Right cardiac atrium (tissue), 5 donors: ENCODE measurements at places on chromosomes 1 and 21.

DNA sequence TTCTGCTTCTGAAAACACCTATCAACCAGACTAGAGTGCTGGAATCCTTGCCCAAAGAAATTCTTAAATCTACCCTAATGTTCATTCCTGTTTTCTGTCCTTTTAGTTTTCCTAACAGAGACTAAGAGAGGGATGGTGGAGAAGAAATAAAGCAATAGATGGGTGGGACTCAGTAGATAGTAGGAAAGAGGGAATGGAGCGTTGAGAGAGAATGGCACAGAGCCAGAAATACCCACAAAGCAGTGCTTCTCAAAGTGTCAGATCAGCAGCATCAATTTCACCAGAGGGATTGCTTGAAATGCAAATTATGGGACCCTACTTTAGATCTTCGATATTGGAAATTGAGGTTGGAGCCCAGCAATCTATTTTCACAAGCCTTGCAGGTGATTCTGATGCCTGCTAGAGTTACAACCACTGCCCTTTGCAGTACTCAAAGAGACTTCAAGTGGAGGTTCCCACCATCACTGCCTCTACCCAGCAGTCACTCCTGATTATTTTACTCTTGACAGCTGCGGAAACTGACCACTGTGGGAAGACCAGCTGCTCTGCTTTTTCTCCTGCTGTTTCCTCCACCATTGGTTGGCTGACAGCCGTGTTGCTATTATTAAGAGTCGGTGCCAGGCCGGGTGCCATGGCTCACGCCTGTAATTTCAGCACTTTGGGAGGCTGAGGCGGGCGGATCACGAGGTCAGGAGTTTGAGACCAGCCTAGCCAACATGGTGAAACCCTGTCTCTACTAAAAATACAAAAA, 11.4 kb upstream of the PRPF3 start:
- no peak for DNase-seq

- DNase-seq: no peak
Measured at GRCh38 chr1:29757866-29758780, 521.8 kb downstream of the PTPRU start.

- DNase-seq: peak; percentile 84
Measured at GRCh38 chr1:22611530-22611947, 24.9 kb upstream of the C1QA start.

GRCh38 chr1:187275346-187275745, 446.6 kb downstream of the PLA2G4A start:
- DNase-seq: no peak

DNA sequence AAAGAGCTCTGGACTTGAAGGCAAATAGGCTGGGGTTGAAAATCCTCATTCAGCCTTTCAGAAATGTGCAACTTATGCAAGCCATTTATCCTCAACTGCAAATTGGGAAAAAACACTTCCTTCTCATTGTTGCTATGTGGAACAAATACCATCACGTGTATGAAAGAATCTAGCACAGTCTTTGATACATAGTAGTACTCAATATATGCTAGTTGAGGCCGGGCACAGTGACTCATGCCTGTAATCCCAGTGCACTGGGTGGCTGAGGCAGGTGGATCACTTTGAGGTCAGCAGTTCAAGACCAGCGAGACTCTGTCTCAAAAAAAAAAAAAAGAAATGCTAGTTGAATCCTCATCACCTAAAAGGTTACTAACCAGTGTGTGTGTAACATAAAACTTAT, 8.2 kb downstream of the PI4KB start:
- no peak for DNase-seq

DNA sequence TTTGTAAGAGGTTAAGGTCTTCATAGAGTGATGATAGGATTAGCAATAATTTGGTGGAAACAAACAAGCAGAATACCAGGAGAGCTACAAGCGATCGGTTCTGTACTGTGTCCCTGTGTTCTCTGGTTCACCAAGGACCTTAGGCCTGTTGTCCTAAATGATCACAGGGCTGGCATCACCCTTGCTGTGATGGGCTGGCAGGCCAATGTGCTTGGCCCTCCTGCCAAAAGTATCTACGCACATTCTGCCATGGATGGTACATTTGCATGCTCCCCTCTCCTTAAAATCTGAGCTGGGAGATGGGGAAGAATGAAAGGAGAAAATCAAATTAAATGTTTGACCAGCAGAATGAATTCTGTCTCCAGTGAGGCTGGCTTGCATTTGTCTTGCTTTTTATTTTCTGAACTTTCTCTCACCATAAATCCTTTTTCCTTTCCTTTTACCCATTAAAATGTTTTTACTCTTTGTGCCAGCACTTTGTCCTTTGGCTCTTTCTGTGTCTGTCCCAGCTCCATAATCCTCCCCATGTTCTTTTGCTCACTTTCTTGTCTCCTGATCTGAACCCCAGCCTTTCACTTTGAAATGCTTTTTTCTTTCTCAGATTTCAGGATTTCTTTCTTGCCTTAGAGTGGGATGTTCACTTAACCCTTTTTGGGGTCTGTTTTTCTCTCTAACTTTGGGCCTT, 51.7 kb downstream of the PBX1 start:
- DNase-seq: no peak

- DNase-seq: no peak
Measured at GRCh38 chr1:230163205-230163604, 96.2 kb downstream of the GALNT2 start.

DNA sequence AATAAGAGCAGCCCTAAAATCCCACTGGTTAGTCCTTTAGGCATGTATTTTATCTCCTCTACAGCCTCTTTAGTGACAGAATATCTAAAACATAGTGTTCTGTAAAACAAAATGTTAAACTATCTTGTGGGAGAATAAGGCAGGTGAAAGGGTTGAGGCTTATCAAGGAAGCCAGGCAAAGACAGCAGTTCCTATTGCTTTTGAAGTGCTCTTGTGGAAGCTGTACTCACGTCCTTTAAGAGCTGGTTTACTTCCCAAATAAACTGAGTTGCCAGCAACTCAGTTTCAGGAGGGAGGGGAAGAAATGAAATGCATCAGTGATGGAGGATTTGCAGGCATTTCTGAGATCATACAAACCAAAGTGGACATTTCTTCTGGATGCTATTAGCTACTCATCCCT, 529.6 kb upstream of the ZRANB2 start:
- no peak for DNase-seq

- no peak for DNase-seq
Measured at GRCh38 chr1:43557744-43558245, 27.1 kb downstream of the PTPRF start.

- no peak for DNase-seq
Measured at GRCh38 chr1:107095647-107096046, 39.2 kb downstream of the PRMT6 start.

DNA sequence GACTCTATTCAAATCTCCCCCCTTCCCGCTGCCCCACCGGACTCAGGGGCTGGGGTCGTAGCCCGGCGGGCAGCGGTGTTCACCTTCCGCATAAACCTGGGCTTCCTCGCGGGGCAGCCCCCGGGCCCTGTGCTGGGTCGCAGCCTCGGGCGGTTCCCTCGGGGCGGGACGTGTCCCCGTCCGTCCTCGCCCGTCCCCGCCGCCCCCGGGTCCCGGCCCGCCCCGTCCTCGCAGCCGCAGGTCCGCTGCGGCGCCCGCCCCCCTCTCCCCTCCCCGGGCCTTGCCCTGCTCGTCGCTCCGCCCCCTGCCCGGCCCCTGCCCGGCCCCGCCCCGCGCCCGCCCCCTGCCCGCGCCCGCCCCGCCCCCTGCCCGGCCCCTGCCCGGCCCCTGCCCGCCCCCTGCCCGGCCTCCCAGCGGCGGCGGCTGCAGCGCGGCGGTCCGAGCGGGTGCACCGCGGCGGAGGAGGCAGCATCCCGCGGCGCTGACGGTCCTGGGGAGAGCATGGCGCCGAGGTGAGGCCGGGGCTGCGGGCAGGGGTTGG, at the start of gene COL18A1:
Gene COL18A1 (plus strand): TSS at position 436 of the 541 bp plus-strand sequence. CDS start 66 bp downstream, at position 502.
- peak; percentile 92 for DNase-seq

DNA sequence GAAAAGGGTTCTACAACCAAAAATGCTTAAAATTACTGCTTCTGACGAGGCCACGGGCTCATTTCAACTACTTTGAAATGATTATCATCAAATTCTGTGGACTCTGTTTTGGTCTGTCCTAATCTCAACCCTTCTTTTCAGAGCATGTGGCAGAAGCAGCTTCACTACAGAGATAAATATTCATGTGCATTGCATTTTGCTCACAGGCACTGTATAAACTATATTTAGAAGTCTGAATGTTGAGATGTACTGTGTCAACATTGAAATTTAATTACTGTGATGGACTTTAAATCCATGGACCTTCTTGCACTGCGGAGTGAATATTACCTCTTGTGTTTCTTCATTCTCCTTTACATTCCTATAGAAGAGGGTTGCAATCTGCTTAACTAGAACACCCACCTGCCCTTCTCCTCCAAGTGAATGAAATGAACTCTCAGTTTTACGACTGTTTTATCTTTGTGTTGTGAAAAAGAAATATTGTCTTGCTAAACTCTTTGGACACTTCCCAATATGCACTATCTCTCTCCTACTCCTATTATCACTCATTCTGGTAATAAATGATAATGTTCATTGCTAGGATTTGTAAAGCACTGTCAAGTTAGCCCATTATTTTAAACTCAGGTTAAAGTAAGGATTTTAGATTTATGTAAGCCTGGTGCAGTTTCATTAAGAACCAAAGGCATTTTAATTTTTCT, 281.2 kb upstream of the ST6GALNAC5 start:
- no peak for DNase-seq

DNA sequence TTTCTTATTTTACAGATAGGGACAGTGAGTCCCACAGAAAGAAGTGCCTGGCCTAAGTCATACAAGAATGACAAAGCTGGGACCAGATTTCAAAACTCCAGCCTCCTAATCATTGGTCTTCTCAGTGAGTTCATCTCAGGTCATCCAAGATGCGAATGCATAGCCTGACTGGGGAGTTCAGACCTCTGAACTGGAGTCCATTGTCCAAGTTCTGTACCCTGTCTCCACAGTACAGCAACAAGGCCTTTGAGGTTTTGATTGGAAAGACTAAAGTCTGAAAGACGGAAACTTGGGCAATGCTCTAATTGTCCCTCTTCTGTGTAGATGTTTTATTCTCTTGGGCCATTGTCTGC, 62.0 kb downstream of the TNN start:
- no peak for DNase-seq

DNA sequence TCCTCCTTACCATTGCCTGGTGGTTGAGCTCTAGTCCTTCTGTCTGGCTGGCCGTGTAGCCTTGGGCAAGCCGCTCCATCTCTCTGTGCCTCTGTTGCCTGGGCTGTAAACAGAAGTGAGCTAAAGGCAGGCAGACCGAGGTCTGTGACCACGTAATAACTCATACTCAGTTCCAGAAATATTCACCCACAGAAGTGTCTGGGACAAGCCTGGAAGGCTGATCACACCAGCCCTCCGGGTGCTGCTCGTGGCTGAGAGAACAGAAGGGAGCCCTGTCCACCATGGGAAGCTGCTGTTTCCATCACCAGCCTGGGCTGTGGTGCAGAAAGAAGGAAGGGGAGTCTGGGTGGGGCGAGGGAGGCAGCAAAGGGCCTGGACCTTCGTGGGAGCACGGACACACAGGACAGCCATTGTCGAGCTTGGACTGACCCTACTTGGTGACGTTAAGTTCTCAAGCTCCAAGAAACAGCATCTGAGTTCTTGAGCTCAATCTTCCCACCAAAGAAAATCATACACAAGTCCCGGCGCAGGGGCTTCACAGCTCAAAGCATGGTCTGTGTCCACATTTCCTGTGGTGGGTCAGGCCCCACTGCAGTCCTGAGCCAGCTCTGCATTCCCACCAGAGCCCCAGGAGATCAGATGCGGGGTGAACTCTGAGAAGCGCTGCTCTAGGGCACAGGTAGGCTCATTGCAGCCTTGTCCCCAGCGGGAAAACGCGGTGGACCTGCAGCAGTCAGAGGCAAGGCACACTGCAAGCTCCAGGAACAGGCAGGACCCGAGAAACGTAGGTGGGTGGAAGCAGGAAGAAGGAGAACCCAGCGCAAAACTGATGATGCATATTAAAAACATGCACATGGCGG, 61.8 kb downstream of the RUNX3 start:
- DNase-seq: no peak

GRCh38 chr1:229217716-229218115, 53.2 kb upstream of the RAB4A start:
- DNase-seq: no peak

DNA sequence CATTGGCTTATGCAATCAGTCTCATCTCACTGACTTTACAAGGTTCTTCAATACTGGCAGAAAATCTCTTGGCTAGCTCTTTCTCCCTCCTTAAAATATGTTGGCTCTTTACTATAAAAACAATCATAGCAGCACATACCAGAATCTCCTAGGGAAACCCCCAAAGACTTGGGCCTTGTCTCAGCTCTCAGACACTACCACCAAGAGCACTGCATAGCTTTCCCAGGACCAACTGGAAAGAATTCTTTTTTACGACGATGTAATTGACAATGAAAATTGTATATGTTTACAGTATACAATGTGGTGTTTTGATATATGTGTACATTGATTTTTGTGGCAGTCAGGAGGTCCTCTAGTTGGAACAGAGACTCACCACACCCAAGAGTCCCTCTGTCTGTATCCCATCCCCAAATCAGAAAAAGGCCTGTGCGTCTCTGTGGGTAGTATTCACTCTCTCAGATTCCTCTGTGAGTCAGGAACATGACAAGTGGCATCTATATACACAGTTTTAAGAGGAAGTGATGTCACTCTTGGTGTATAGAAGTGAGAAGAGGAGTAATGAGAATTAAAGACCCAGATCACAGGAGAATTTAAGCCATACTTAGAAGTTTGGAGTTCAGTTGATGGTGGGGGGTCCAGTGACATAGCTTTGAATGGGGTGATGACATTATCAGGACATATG, 21.1 kb downstream of the SMAP2 start:
- DNase-seq: no peak

GRCh38 chr1:30169269-30169668, 554.1 kb downstream of the MATN1 start:
- DNase-seq: no peak

GRCh38 chr1:111406321-111406768, 21.2 kb downstream of the OVGP1 start:
- DNase-seq: no peak

DNA sequence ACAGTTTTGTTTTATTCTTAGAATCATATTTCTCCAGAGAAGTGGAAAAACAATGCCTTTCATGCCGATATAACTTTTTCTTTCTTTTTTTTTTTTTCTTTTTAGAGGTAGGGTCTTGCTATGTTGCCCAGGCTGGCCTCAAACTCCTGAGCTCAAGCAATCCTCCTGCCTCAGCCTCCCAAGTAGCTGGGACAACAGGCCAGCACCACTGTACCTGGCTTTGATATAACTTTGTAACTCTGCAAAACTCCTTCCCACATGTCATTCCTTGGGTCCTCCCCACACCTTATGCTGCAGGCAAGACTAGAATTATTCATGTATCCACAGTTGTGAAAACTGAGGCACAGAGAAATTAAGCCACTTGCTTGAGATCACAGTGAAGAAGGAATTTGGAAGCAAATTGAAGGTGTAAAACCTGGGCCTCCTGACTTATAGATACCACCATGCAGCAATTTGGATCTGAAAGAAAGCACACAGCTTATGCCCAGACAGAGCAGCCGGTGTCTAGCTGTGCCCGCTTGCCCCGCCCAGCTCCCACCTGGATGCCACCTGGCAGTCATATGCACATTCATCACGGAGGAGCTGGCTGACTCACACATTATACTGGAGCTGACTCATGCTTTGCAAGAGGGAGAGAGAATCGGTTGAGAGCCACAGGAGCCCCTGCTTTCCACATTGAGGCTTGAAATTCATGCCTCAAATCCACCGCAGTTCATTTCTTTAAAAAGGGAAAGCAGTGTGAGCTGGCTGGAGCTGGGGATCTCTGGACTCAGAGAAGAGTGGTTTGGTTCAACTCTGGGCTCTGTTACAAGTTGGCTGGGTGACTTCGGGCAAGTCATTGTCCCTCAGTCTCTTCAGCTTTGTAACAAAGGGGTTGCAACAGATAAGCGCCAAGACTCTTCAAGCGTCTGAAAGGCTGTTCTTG, 8.3 kb upstream of the SLC2A1 start:
- DNase-seq: no peak

GRCh38 chr1:56073614-56074006, 505.8 kb downstream of the PLPP3 start:
- DNase-seq: no peak
